ENCODE measurements at places on chromosomes 1 and 21. TPM values are rescaled to one million over a fixed set of nuclear protein-coding genes. Genes with fewer than 3 reads are reported as not detected.

The CD52 gene
- total RNA-seq, result 5.3 TPM

The FNBP1L gene
- 32.9 TPM for total RNA-seq

The AJAP1 gene
- total RNA-seq, result not detected

The CRYAA gene
- total RNA-seq, result not detected

The CFHR2 gene
- total RNA-seq, result not detected

The GJA5 gene
- 1.2 TPM for total RNA-seq

The FAM72C gene
- total RNA-seq, result 0.41 TPM
